AML-193 (cell line): ENCODE measurements at places on chromosomes 3 and 15.

DNA sequence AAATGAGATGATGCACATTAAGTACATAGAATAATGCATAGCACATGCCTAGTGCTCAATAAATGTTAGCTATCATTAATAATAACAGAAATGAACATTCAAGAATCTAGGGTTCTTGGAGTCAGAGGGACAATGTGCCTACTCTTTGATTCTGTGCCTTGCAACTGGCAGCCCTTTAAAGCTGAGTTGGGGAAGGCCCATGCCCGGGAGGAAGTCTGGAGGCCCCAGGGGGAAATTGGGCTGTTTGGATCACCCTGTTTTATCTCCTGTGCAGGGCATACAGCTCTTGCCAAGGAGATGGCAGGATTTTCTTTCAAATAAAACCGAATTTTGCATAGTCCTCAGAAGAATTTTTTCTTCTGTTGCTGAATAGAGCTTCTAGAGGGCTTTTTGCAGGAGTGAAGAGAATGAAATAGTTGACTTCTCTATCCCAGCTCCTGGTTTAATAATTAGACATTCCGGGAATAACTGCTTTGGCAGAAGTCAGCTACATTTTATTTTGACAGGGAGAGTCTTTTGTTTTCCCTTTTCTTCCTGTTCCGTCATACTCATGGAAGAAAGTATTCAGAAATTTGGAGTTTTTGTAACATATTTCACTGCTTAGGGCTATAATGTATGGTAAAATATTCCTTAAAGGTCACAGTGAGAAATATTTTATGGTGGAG is 18.0 kb upstream of the KCNAB1 start:
- no peak for DNase-seq

- no peak for DNase-seq
Measured at GRCh38 chr15:68930268-68931022, at the start of gene SPESP1. Gene SPESP1 (plus strand): TSS chr15:68930525. CDS start chr15:68930654, 129 bp downstream.

- no peak for DNase-seq
Measured at GRCh38 chr3:127479449-127479848, 111.1 kb downstream of the TPRA1 start.

- no peak for DNase-seq
Measured at GRCh38 chr3:53665608-53666425, 171.4 kb downstream of the CACNA1D start.

DNA sequence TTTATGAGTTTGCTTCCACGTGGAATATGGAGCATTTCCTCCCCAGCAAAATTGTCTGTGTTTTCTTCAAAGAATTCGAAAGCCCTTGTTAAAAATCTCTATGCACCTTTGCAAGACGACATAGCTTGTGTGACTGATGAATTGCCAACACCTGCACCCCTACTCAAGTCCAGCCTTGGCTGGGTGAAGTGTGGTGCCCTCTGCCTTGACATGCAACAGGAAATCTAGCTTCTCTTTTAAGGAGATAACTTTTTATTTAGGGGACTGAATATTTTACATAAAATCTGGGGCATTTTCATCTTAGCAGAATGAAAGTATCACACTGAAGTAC is 647 bp downstream of the HMG20A start:
- no peak for DNase-seq

DNA sequence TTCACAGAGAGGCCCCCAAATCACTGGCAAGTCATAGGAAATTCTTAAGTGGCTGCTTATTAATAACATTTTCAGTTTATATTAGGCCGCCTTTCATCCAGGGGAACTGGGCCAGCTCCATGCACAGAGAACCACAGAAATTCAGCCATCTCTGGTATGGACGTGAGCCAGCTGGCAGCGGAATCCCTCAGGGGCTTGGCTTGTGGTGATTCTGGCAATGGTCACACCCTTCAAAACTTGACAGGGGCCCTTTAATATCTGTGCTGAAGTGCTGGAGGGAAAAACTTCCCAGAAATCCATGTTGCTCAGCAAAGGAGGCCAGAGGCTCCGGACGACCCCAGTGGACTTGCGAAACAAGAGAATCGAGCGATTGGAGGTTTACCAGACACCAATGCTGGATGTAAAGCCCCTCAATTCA is 11.3 kb downstream of the PRICKLE2 start:
- DNase-seq, result no peak

DNA sequence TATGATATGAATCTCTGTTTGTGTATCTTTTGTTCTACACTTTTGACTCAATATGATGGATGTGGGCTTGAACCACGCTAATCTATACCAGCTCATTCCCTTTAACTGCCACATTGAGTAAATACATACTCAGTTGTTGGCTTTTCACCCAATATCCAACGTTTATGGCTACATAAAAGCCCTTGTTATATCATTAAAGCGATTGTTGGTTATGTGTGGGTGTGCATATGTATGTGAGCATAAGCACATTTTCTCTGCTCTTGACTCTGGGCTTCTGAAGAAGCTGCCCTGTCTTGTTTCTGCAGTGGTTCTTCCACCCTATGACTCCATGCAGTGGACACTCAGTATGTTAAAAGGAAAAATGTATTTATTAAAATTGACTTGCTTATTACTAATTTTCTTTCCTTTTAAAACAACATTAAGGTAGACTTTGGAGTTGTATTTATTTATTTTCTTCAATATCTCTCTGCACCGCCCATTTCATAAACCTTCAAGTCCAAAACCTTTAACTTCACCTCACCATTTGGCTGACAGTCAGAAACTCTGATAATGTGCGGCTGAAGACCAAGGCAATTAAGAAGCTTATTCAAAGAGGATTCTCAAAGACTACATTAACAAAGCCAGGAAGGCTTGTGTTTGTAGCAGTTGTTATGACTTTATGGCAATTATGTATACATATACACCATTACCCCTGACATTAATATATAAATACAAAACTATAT is 156.1 kb downstream of the THRB start:
- no peak for DNase-seq

DNA sequence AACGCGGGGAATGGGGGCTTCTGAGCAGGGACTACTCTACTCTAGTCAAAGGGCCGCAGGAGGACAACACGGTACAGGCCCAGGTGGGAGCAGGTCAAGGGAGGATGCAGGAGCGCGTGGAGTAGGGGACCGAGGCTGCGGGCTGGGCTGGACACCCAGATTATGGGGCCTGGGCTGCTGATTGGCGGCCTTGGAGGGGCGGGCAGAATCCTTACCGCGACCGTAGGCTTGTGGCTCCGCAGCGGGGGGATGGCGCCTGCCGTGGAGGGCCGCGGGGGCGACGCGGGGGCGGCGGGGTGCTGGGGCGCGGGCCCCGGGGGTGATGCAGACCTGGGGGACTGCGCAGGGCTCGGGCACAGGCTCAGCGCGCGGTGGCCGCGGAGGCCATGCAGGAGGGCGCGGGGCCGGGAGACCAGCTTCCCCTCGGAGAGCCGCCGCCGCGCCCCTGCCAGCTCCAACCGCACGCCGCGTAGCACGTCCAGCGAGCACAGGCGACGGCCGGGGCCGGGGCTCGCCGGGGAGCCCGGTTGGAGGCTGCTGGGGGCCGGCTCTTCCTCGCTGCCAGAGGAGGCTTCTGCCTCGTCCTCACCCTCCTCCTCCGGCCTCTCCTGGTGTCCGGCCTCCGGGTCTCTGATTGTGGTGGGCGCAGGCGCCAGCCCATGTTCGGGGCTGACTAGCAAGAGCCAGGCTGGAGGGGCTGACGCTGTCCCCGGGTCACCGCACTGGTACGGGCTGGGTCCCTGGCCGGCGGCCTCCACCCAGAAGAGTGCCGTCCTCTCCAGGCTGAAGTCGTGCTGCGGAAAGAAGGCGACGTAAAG is 12.9 kb downstream of the UBAP1L start:
- DNase-seq, result no peak

- DNase-seq, result peak; percentile 63
Measured at GRCh38 chr15:66617137-66618090, 51.6 kb upstream of the LCTL start.

DNA sequence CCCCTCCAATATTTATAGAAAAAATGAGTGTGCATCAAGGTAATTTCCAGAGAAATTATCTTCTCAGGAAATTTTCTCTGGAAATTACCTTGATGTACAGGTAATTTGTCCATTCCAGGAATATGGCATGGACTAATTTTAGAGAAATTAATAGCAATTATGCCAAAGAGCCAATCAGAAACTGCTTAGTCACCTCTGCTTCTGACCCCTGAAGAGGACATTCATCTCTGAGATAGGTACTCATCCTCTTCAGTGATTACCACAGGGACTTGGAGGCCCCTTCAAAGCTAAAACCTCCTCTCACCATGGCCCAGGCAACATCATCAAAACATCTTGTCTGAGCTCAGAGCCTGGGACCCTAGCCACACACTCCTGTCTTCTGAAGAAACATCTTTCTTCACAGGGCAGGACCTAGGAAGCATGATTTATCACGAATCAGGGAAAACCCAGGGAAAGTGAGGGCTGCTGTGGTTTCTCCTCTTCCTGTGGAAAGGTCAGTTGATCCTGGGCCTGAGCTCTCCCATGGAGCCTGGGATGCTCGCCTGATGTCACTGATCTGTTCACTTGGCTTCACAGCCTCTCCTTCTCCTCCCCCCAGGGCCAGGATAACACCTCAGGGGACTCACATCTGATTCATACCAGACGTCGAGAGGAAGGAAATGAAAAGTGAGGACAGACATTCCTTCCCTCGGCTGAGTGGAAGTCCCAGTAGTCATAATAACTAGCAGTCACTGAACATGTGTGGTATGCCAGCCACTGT is 210.5 kb downstream of the DTWD1 start:
- DNase-seq, result no peak

DNA sequence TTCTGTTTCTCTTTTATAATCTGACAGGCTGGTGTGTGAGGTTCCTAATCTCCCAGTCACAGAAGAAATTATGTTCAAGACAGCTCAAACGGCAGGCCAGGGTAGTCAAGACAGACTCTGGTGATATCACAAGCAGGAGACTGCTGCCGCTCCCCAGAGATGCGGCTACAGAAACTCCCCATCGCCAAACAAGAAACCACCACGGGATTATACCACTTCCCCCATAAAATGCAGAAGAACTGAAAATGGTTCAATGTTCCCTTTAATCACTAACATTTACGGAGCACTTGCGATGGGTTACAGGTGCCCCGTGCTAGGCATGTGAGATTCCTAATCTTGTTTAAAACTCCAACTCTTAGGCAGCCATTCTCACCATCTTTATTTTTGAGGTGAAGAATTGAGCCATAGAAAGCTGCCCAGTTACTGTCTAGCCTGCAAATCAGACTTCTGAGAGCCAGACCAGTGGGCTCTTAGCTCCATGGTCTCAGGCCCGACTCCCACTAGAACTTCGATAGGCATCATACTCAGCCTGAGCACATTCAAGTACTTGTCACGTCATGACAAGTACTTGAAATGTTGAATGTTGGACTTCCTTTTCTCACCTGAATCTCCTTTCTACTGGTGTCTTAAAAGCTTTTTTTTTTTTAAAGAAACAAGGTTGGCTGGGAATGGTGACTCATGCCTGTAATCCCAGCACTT is 58.4 kb downstream of the TBC1D2B start:
- DNase-seq, result peak; percentile 63

DNA sequence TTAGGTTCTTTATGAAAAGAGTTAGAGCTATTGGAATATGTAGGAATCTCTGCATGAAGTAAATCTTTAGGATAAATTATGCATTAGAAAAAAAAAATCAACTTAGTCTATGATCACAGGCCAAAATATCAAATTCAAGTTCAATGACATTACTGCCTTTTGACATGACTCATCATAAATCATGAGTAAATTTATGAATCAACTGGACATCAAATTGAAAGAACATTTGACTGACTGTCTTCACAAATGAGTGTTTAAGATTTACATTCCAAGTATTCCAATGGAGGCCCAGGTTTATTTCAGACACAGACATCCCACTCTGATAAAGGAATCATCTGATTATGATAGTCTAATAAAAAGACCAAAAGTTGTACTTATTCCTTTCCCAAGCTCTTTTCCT is 192.8 kb upstream of the TTC14 start:
- DNase-seq, result no peak

DNA sequence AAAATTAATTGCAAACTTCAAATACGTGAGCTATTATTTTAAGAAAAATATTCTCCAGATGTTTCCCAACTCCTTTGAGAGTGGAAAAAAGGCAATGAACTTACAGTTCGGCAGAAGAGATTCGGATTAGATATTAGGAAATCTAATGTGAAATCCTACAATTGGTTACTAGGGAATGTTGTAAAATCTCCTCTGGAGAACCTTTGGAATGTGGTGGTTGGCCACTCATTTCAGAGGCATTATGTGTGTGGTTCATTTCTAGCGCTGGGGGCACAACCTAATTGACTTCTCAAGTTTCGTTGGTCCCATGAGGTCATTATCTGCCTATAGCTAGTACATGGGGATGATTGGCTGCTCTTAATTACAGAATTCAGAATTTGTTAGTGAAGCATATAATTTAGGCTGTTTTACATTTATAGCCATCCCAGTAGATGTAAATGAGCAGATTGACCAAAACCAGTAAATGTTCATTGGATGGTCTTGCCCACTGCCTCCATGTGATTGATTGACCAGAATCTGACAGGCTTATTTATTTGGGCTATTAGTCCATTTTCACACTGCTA is 34.6 kb upstream of the CMSS1 start:
- DNase-seq, result no peak

DNA sequence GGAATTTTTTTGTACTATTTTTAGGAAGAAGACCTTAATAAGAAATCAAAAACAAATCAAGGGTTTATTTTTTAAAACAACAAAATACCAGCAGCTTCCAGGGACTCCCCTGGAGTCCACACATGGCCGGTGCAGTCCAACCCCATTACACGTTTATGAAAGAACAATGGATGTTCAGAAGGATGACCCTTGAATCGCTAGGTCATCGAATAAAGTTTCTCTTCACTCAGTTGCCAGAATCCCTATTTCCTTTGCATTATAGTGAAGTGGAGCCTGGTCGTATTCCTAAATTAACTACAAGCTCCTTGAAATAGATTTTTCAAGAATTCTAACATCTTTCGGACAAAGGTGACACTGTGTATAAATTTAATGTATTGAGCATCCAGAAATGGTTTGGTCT is 95.1 kb downstream of the BDH1 start:
- no peak for DNase-seq

DNA sequence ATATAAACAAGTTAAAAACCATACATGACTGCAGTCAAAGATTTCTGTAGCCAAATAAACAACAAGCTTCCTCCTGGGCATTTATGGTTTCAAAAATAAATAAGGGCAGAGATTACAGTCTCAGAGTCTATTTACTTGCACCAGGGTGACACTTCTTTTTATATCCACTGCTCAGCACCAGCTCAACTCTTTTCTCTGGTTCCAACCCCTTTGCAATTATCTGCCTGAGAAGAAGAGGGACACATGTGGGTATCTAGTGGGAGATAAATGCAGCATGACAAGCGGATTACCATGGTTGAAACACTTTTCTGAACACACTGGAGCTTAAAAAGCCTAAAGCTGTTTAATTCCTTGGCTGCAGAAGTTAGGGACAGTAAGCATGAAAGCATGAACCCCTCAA is 311.5 kb downstream of the CNTN3 start:
- no peak for DNase-seq
